ENCODE measurements at places on chromosomes 6 and 20.

DNA sequence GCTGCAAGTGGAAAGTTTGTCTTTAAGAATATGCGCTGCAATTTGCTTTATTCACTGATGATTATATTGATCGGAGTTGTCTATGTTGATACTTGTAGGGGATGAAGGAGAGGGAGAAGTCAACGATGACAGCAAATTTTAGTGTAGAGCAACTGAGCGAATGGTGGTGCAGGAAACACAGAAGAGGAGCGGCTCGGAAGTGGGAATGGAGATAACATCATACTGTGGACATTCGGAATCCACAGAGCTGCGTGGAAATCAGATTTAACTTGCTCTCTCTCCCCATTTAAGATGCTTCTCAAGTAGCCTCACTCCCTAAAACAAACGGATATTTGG is 722 bp upstream of the TMEM14B start:
- no peak for DNase-seq

DNA sequence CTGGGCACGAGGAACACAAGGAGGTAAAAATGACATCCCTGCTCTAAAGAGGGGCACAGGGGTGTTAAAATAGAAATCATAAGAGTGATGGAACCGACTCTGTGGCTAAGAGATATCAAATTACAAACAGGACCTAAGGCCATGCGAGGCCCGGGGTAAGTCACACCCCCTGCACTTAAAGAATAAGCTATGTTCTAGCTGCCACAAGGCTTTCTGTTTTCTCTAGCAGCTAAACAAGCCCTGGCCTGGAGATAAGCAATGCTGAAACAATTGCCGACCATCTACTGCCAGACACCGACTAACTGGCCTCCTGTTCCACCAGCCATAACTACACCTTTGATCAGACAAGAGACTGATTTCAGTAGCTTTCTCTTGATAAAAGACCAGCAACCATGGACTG is 32.4 kb downstream of the MDGA1 start:
- DNase-seq, result no peak

- no peak for DNase-seq
Measured at GRCh38 chr6:75084872-75085381, 120.9 kb downstream of the COL12A1 start.

GRCh38 chr6:87099472-87099871 is 4.6 kb upstream of the CGA start:
- no peak for DNase-seq

DNA sequence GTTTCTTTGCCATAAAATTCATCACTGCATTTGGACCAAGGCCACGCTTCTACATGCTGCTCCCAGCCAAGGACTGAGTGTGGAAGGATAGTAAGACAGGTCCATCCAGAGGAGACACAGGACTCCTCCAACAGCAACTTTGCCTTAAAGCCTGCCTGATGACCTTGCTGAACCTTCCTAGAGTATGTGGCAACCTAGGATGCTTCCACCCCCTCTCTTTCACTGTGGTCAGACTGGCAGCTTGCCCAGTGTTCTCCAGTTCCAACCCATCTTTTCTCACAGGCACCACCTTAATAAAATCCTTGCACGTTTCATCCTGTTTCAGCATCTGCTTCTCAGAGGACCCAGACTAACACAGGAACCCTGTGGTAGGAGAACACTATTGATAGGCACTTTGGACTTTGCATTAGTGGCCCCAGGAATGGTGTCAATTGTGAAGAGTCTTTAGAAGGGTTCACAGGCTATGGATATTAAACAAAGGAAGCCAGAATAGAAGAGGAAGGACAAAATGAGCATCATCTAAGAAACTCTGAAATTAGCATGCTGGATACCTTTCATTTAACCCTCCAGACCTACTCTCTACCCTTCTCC is 2.4 kb upstream of the PKHD1 start:
- no peak for DNase-seq

GRCh38 chr20:56826705-56827665 is 197.9 kb downstream of the TFAP2C start:
- DNase-seq, result no peak

DNA sequence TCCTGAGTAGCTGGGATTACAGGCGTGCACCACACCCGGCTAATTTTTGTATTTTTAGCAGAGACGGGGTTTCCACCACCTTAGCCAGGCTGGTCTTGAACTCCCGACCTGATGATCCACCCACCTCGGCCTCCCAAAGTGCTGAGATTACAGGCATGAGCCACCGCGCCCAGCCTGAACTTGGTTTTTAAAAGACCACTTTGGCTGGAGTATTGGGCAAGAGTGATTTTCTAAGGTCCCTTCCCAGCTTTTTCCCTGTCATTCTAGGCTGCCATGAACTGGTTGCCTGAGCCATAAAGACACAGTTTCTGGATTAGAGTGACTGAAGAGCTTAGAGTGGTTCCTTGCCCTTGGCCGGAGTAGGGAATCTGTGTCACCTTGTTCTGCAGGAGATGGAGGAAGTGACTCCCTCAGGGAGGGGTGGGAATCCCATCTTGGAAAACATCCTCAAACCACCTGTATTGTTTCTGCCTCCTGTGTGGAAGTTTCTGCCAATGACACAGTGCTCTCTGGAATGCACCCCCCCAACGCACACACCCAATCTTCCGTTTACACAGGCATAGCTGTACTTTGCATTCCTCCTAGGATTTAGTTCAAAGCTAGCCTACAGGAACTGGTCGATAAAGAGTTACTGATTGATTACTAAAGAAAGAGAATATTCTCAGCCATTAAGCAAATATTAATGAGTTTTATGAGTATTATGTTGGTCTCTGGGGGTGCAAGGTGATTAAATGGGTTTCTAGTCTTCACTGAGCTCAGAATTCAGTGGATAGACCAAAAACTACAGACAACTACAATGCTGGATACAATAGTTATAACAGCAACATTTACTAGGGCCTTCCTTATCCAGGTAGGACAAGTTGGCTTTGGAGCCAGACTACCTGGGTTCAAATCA is 18.2 kb downstream of the BCL2L1 start:
- DNase-seq, result no peak

GRCh38 chr20:57215826-57216471 is 50.5 kb downstream of the BMP7 start:
- DNase-seq, result no peak

GRCh38 chr20:44370639-44371218 is 15.2 kb downstream of the HNF4A start:
- no peak for DNase-seq

- no peak for DNase-seq
Measured at GRCh38 chr20:61503106-61503505, 251.0 kb downstream of the CDH4 start.

- no peak for DNase-seq
Measured at GRCh38 chr6:15674690-15675386, 12.0 kb upstream of the DTNBP1 start.

- no peak for DNase-seq
Measured at GRCh38 chr6:121885399-121886152, 450.1 kb downstream of the GJA1 start.

- DNase-seq, result no peak
Measured at GRCh38 chr6:34795836-34796425, 4.0 kb downstream of the BLTP3A start.

- no peak for DNase-seq
Measured at GRCh38 chr6:57173056-57173885, 1.1 kb downstream of the BAG2 start.

DNA sequence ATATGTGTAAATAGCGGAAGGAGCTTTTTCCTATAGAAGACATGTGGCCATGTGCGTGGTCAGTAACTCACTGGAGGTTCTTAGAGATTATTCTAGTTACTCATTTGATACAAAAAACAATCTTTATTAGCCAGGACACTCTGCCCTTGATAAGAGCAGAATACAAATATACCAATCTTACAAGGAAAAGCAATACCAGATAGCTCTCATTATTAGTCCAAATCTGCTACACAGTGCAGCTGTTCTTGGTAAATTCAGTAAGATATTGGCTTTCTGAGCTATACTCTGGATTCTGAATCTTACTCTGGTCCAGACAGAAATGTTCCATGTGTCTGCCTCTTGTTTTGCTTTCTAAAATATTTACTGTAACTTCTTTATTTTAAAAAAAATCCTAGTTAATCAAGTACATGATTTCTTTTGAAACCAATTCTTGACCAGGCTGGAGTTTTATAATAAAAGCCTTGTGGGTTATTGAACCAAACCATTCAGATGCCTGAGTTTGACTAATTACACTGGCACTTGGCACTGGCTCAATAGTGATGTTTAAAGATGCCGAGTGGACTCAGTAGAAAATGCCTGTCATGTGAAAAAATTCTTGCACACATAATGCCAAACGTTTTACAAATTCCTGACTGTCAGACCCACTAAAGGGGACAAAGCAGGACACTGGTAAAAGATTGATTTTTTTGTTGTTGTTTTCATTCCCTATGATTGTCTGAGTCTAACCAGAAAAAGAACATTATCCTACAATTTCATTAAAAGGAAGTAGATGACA is 242.8 kb upstream of the TCF21 start:
- no peak for DNase-seq

- no peak for DNase-seq
Measured at GRCh38 chr6:138847884-138848283, 52.0 kb downstream of the ECT2L start.

DNA sequence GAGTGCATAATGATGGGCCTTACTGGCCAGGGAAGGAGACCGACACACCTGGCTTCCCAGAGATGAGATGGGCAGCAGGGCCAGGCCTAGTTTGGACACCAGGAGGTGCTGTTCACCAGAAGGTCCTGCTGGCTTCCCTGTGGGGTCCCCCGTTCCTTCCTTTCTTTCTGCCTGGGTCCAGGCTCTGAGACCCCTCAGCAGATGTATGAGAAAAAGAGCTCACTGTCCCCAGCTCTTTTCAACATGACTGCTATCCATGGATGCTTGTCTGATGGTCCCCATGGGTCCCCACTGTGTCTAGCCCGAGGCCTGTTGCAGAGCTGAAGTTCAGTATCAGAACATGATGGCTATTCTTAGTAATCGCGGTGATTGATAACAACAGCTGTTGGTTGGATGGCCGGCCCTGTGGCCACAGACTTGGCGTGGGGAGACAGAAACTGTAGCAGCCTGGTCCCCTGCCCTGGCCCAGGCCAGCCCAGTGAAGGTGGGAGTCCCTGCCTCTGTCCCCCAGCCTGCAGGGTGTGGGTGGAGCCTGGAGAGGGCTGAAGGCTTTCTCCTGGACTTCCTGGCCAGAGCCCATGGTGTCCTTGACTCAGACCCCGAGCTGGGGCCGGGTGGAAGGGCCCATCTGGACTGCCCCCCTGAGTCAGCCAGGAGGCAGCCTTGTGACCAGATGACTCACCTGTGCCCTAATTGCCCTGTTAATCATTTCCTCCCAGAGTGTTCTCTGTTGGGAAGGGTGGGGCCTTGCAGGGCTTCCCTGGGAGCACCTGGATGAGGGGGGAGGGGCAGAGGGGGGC is 9.9 kb upstream of the BAK1 start:
- peak; percentile 66 for DNase-seq

DNA sequence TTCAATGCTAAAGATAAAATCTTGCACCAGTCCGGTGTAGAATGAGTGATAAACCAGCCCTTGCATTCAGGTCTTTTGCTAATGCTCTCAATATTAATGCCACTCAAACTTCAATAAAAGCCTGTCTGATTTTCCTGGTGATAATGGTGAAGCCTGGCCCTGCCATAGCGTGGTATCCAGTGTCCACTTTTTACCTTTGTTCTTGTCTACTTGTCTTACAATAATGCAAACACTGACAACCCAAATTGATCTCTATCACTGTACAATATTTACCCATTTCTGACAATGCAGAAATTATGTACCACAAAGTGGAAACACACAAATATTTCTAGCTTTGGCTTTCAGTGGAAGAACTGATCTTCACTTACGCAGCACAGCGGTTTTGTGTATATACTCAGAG is 189.1 kb downstream of the ZDHHC14 start:
- no peak for DNase-seq

DNA sequence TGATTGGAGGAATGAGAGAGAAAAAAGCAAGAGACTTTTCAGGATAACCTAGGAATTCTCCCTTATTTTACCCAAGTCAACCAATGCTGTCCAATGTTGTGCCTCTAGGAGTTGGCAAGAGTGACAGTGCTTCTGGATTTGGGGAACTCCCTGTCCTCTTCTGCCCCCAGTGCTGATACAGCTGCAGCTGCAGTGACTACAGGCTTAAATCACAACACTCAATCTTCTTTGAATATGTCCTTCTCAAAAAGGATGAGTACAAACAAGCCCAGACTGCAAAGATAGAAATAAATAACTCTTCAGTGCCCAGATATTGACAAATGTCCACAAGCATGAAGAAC is 141.0 kb upstream of the COL21A1 start:
- no peak for DNase-seq

DNA sequence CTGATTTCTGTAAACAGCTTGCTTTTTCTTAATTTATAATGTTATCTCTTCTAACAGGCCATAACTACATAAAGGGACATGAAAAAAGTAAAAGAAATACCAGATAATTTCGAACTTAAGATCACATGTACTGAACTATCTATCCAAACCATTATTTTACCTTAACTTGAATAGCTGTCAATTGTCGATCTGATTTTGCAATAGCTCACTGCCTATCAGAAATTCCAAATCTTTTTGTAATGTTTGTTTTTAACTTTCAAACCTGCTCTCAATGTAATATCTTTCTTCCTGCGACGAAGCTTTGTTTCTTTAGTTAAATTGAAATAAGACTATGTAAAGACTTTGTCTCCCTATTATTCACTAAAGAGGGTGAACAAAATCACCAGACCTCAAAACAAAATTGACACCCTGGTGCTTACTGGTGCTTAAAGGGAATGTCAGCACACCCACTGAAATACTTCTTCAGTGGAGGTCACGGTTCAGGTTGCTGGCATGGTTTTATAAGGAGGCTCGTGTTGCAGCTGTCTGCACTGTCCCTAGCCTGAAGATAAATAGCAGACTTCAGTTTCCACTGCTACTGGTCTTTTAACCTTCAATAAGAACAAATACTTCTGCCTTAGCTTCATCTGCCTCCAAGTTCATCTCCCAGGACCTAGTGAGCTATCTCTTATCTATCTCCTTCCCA is 117.5 kb upstream of the QKI start:
- DNase-seq, result no peak

GRCh38 chr20:16966276-16966880 is 218.2 kb downstream of the OTOR start:
- DNase-seq, result no peak

DNA sequence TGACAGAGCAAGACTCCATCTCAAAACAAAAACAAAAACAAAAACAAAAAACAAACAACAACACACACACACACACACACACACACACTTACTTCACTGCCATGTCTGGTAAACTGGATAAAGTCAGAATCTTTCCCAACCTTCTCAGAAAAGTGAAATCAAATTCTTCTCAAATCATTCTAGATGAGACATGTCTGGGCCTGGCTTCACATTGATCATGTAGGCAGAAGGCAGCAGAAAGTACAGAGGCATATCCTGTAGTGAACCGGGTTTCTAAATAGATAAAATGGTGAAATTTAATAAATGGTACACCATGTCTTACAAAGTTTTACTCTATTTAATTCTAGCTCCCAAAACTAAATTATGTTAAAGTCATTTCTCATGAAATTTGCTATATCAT is 14.9 kb upstream of the MRS2 start:
- no peak for DNase-seq
